ENCODE measurements at places on chromosomes 13 and 19.

- H3K36me3 ChIP-seq: no peaks in the 10 kb centered on the region
- peak overlapping the region; percentile 97 for H3K27ac ChIP-seq
- DNase-seq: peak; percentile 71
- no peaks in the 10 kb centered on the region for H3K27me3 ChIP-seq
Measured at GRCh38 chr13:99501848-99502301, 603 bp downstream of the TM9SF2 start.

GRCh38 chr13:32549788-32550187 lies 11.2 kb upstream of the N4BP2L2 start:
- no peaks in the 10 kb centered on the region for H3K36me3 ChIP-seq
- no peak overlapping the region for H3K4me3 ChIP-seq
- no peaks in the 10 kb centered on the region for H3K4me1 ChIP-seq
- DNase-seq: no peak

DNA sequence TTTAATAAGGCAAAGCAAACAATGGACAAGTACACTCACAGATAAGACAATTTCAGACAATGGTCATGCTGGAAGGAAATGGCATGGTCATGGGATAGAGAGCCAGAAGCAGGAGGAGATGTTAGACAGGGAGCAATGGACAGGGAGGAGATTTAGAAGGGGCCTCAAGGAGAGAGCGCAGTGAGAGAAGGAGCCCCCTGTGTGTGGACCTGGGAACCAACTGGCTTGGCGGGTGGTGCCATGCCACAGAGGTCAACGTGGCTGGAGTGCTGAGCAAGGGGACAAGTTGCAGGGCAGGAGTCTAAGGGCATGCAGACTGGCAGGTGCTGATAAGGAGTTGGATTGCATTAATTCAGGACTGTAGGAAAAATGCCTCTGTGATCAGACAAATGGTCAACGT lies 75.3 kb upstream of the UQCRFS1 start:
- H3K36me3 ChIP-seq: no peaks in the 10 kb centered on the region
- H3K4me3 ChIP-seq: no peak overlapping the region
- H3K4me1 ChIP-seq: no peaks in the 10 kb centered on the region

- H3K27me3 ChIP-seq: no peaks in the 10 kb centered on the region
- DNase-seq: no peak
- H3K36me3 ChIP-seq: no peaks in the 10 kb centered on the region
- no peak overlapping the region for H3K4me3 ChIP-seq
- peaks cover 19% of the 10 kb centered on the region for H3K4me1 ChIP-seq
- H3K27ac ChIP-seq: no peak overlapping the region
Measured at GRCh38 chr19:11299946-11300810, 4.2 kb downstream of the TSPAN16 start.

DNA sequence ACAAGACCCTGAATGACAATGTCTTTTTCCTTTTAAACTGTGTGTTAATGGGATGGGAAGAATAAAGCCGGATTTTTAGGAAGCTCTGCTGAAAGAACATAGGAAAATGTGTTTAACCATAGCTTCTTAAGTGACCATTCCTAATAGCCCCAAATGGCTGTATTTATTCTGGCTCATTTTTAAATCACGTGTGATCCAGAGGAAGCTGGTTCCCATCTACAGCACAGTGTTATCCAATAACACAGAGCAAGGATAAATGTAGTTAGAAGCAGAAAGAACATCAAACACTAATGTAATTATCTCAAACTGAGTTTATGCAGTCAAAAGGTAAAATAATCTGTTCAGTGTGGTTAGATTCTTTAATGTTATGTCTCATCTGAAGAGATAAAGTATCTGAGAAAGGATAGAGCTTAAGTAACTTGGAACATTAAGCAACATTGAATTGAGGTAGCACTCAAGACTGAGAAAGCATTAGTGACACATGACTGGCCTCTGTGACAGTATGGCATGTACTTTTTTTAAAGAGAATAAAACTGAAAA lies 853.3 kb downstream of the GPC5 start:
- no peaks in the 10 kb centered on the region for H3K36me3 ChIP-seq
- no peaks in the 10 kb centered on the region for H3K27me3 ChIP-seq
- DNase-seq: no peak
- H3K27ac ChIP-seq: no peak overlapping the region

DNA sequence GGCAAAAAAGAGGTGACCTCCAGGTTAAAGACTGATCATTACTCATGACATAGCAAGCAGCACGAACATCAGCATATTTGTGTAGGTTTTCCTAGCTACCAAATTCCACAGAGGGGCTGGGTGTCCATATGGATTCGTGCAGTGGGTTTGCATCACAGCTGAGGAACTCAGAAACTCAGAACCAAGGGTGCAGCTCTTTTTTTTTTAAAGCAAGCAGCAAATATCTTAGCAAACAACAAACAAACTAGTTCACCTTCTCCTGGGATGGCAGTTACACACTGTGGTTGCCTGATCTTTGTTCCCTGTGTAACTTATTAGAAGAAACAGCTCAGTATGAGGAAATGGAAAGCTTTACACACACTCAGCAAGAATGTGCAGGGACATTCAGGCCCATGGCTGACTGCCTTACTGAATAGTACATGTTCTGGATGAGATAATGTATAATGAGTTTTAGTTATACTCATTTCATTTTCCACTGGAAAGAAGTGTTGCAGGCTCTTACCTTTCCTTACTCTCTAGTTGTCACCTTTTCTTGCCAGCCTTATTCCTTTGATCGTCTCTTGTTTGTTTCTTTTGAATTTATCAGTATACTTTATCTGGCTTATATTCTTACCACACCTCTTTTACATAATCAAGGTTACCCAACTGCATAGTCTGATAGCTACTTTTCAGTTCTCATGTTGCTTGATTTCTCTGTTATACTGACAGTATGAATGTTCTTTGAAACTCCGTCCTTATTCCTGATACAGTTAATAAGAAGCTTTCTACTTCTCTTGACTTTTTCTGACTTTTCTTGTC lies 4.3 kb downstream of the NDFIP2 start:
- H3K4me1 ChIP-seq: peaks cover 55% of the 10 kb centered on the region
- peak overlapping the region; percentile 52 for H3K27ac ChIP-seq
- H3K4me3 ChIP-seq: no peak overlapping the region
- no peaks in the 10 kb centered on the region for H3K27me3 ChIP-seq
- no peaks in the 10 kb centered on the region for H3K36me3 ChIP-seq

DNA sequence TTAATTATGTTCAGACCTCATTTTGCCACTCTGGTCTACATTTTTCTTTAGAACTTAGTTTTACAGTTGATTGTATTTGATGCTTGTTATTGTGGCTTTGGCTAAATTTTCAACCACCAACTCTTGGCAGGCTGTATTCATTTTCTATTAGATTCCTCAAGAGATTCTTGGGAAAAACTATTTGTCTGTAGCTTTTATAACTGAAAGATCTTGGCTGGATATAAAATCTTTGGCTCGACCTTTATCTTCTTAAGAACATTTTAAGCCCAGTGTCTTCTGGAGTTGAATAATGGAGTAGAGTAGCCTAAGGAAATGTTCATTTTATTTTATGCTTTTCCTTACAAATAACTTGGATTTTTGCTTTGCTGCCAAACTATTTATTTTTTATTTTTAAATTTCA lies 848.5 kb downstream of the PCDH17 start:
- H3K4me3 ChIP-seq: no peak overlapping the region
- no peaks in the 10 kb centered on the region for H3K36me3 ChIP-seq
- no peak overlapping the region for H3K27ac ChIP-seq
- no peaks in the 10 kb centered on the region for H3K27me3 ChIP-seq
- H3K4me1 ChIP-seq: no peaks in the 10 kb centered on the region

DNA sequence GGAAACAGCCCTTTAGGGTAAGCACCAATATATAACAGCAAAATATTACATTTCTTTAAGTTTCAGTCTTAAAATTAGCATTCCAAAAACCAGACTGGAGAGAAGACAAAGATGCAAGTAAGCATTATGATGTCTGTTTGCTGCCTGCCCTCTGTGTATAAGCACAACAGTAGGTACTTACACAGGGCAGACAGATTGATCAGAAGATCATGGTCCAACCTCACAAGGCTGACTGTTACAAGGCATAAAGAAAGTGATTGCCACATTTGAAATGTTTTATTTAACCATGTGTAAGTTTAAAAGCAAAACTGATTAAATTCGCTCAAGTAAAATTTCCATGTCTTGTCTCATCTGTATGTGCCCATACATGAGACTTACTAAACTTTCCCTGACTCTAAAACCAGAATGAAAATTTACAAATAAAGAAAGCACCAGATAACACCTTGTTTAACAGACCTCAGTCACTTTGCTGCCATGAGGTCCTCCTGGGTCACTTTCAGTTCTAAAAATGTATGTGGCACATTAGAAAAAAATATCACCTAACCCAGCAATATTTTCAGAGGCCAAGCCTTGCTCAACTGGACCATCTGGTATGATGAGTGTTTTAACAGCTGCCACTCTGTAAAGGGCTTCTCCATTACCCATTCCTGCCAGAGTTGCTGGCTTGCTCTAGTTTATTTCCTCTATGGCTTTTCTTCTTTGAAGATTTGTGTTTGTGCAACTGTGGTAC lies 297.0 kb downstream of the RBM26 start:
- H3K27me3 ChIP-seq: no peaks in the 10 kb centered on the region
- H3K4me1 ChIP-seq: no peaks in the 10 kb centered on the region
- H3K36me3 ChIP-seq: no peaks in the 10 kb centered on the region
- H3K27ac ChIP-seq: no peak overlapping the region
- no peak for DNase-seq
